Globus pallidus (tissue), 1 donor: ENCODE measurements at places on chromosomes 6 and 20.

DNA sequence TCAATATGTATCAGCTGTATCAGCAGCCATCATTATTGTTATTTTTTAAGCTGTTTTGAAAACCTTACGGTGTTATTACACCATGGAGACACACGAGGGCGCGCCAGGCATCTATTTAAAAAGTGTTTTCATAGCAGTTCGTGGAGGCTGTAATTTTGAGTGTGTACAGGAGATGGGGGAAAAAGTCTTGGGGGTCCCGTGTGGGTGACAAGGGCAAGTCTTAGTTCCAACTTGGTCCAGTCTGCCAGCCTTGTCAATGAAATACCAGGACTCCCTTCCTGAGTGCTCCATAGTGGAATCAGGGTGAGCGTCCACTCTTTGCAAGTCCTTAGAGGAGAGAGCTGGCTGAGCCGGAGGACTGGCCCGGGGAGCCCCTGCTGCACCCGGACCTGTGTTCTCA, 43.3 kb downstream of the SLC2A10 start:
- peak; percentile 40 for DNase-seq

GRCh38 chr20:11604339-11604738, 313.4 kb upstream of the BTBD3 start:
- DNase-seq: no peak

- no peak for DNase-seq
Observed at GRCh38 chr20:63082308-63082938, 75.7 kb upstream of the BHLHE23 start.

- no peak for DNase-seq
Observed at GRCh38 chr6:33017694-33018353, 8.4 kb upstream of the HLA-DOA start.

DNA sequence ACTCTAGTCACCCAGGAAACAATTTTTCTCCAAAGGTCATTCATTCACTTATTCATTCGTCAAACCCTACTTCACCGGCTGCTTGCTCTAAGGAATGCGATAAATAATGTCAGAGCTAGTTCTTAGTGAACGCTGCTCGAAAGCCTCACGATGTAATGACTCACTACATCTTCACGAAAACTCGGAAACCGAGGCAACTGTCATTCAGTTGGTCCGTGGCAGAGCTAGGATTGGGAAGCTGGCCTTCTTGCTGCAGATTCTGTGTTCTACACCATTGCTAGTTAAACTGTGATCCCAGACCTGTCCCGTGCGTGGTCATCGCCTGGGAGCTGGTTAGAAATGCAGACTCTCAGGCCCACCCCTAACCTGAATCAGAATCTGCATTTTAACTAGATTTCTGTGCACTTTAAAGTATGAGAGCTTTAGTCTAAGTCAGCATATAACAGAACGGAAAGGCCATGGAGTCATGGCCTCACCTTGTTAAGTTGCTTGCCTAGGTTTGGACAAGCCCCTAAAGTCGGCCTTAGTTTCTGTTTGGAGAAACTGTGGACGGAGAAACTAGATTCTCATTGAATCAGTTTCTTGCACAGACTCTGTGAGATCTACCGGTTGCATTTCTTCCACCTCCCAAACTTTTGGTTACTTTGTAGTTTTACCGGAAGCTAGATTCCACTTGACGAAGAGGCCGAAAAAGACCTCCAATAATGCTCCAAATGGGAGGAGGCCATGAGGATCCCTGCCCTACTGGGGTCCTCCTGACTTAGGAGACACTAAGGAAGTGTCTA, 651 bp upstream of the CCND3 start:
- no peak for DNase-seq

DNA sequence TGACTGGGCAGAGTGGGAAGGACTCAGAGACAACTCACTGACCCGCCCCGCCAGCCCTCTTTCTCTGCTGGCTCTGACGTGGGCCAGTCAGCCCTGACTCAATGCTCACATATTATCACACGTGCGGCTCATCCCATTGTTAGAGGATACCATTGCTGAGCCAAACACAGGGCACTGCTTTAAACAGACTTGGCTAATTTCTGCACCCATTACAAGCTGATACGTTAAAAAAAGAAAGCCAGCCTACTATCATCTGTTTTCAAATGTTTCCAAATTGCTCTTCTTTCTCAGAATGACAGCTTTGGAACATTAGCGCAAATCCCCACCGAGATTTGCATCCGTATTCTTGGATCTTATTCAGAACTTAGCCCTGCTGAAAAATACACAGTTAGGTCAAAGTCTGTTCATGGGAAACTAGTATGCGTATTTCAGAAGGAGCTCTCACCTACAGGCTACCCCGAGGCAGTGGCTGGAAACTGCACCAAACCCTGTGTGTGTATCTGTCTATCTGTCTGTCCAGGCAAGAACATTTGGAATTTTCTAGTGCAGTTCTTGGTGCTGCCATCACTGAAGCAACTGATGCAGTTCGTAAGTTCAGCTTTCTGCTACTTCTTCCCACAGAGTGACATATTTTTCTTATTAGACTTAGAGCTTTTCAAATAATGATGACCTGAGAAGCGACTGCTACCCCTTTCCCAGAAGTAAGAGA, 32.8 kb downstream of the RAMACL start:
- DNase-seq: peak; percentile 35

DNA sequence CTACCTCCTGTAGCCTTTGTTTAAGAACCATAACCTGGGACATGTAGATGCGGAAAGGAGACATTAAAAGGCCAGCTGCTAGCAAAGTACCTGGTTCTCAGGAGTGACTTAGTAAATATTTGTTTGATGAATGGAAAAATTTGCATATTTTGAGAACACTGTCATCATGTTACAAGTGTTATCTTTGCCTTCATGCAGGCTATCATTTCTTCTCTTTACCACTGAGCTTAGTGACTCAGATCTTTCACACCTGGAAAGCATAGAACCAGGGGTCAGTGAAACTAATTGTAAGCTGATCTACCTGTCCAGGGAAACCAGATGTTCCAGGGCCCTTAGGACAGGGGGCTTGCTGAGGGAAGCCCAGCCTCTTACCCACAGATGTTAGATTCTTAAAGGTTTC, 5.4 kb downstream of the ZFP57 start:
- no peak for DNase-seq

GRCh38 chr6:48505621-48506020, 394.6 kb upstream of the PTCHD4 start:
- DNase-seq: no peak

DNA sequence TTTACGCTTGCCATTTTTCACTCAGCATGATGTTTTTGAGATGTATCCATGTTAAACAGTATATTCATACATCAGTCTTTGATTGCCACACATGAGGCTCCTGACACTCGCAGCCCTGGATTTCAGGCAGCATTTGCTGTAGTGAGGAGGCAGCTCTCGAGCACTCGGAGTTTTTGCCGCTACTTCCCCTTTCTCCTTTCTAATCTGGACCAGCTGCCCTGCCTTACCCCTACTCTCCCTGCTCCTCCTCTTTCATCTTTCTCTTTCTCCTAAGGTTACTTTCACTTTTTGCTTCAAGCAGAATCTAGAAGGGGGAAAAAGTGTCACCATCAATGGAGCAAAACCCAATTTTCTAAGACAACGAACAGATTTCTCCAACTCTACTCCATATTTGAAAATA, 5.9 kb upstream of the CST3 start:
- DNase-seq: no peak

GRCh38 chr20:51447097-51447764, 95.3 kb downstream of the NFATC2 start:
- DNase-seq: no peak

DNA sequence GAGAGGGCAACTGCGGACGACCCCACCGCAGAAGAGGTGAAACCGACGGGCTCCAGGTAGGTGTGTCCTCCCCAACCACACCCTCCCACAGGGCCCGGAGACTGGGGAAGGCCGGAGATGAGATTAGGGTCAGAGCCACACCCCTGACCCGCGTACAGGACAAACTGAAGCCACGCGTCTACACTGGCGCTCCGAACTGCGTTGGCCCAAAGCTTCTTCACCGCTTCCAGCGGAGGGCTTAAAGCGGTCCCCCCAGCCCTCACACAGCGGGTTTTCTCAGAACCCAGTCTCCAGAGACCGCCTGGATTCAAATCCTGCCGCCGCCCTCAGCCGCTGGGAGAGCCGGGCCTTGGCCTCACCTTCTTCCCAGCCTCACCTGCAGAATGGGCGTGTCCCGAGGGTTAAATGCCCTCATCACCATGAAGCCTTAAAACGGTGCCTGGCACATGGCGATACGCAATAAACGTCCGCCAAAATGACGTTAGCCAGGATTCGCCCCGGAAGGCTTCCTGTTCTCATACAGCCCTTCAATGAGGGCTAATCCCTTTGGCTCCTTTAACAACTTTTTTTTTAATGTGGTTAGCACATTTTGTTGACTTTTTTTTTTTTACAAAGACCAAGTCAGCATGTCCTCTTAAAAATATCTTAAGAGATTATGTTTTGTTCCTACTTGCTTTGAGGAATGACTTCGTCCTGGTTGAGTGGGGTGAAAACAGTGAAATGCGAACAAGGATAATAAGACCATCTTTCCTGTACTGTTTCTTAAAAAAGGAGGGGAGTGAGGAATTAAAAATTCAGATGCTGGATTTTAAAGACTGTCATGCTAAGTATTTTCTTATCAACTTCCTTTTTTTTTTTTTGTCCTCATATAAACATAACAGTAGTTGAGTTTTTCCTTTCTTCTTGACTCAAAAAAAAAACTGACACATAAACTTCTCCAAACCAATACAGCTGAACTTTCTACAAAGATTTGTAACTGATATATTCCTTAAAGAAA, 15.1 kb upstream of the ZNF217 start:
- no peak for DNase-seq

DNA sequence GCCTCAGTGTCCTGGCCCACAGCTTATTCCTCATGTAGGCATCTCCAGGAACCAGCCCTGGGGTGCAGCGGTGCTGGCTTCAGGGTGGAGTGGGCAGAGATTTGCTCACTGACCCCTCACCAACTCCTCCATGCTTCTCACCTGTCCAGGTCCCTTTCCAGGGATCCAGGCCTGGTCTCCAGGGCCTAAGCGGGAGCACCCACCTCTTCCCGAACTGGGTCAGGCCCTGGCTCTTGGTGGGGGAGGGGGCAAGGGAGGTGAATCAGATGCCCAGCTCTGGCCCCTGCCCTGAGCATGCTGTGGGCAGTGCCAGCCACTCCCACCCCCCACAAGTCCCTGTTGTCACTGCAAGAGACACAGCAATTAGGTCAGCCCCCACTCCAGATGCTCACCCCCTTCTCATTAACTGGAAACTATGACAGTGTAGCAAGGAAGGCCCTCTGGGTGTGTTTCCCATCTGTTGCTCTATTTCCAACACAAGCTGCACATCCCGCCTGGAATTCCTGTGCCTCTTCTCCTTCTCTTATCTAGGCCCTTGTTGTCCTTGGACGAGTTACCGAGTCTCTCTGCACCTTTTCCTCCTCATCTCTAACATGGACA, 37.0 kb downstream of the MDFI start:
- no peak for DNase-seq

- DNase-seq: no peak
Observed at GRCh38 chr20:16388731-16389130, 184.5 kb downstream of the KIF16B start.

- no peak for DNase-seq
Observed at GRCh38 chr6:40918040-40918651, 120.9 kb downstream of the UNC5CL start.

DNA sequence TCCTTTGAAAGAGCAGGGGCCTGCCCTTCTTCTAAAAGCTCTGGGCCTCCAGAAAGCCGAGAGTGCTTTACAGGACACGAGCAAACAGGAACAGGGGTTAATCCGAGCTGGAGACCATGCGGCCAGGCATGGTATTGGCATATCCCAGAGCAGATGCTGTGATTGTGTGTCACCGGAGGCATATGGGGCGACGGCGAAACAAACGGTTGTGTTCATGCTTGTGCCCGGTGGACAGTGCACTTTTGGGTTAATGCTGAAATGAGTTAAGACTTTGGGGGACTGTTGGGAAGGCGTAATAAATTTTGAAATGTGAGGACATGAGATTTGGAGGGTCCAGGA, 1088.7 kb upstream of the DEFB115 start:
- DNase-seq: no peak

DNA sequence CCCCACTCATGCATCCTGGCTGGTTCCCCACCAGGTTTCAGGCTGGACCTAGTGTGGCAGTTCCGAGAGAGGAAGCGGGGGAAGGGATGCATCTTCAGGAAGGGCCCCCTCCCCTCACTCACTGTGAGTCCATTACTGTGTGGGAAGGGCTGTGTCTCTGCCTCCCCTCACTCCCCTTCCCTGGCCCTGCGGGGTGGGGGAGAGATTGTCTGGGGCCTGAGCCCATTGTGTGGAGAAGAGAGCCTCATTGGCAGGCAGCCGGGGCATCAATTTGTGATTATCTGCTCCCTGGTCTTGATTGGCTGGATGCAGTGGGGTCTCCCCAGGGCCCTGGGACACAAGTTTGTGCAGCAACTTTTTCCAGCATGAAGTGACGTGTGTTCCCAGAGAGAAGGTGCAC, 4.1 kb upstream of the MYT1 start:
- DNase-seq: no peak

DNA sequence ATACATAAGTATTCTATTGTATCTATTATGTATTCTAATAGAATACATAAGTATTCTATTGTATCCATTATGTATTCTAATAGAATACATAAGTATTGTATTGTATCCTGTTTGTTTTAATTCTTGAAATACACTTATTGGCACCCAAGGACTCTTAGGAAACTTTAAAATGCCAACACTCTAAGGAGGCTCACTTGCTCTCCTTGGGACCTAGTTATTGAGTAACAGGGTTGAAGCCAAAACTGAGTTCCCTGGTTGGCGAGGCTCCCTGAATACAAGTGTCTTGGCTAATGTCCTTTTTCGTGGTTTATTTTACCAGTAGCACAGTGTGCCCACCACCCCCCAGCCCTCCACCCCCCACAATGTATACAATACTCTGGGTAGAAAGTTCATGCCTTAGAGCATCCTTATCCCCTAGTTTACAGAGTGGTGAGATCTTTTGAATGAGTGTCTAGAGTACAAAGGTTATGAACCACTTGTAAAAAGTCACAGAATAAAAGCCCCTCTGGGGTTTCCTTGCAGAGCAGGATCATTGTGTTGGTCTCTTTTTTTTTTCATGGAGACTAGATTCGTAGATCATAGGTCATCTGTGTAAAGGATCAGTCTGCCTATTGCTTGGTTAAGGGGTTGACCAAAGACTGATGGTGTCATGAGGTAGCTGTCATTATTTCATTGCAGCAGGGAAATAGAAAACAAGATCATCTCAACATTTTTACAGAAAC, 32.5 kb upstream of the PRDM1 start:
- DNase-seq: no peak

DNA sequence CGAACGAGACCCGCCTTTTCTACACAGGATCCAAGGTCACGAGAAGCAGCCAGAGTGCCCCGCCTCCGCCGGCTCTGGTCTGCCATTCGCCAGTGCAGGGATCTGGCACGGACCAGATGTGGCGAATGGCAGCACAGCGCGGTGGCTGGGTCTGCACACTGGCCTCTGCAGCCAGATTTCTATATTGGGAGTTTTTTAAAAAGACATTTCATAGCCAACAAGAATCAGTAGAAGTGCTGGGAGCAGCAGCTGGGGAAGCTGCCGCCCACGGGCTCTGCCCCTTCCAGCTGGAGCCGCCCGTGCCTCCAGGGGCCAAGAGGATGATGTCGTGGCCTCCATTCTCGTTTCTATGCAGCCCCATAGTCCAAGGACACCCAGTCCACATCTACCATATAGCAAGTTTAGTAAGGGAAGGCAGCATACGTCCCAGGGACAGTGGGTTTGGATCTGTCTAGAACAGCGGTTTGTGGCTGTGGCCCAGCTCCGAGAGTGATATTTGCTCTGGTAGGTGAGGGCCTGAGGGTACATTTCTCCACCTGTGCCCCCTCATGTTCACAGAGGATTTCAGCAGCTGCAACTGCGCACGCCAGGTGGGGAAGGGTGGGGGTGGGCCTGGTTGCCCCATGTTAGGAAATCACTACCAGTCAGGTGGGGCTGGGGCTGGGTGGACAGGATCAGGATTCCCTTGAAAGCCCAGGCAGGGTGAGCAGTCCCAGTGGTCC, 333.7 kb downstream of the ZFAND3 start:
- no peak for DNase-seq

GRCh38 chr20:16538779-16539178, 34.5 kb downstream of the KIF16B start:
- DNase-seq: no peak
